ENCODE measurements at places on chromosomes 4 and X.

- no peak for DNase-seq
These were observed at the start of gene FGF13 for GRCh38 chrX:138711399-138712347. Gene FGF13, minus strand, starts transcription at chrX:138711717. Its CDS starts 714 bp downstream, at chrX:138711003.

GRCh38 chrX:1103360-1103759, 109.1 kb downstream of the CRLF2 start:
- no peak for DNase-seq

GRCh38 chr4:5045097-5045496, 6.2 kb upstream of the STK32B start:
- DNase-seq = no peak

- no peak for DNase-seq
These were observed 263.1 kb downstream of the ANK2 start for GRCh38 chr4:113312529-113312928.

GRCh38 chr4:8710416-8710815, 117.9 kb downstream of the CPZ start:
- no peak for DNase-seq

DNA sequence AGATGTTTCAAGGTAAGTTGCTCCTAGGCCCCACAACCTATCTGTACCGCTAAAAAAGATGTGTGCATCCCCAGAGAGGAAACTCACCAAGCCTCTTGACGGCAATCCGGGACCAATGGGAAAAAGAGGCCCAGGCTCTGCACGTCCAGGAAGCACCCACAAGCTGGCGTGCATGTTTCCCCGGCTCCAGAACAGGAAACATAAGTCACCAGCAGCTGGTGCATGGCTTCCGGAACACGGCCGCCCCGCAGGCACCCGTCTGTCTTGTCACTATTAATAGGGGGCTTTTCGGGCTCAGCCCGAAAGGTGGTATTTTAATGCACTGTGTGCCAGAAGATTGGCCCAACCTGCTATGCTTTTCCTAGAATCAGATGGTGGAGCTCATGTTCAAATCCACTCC, 22.2 kb downstream of the CRMP1 start:
- DNase-seq = no peak

- DNase-seq = no peak
These were observed 7.4 kb downstream of the TADA2B start for GRCh38 chr4:7050481-7051143.

GRCh38 chrX:21963731-21964405, 23.4 kb downstream of the SMS start:
- DNase-seq = no peak

- no peak for DNase-seq
These were observed 103.1 kb downstream of the NPNT start for GRCh38 chr4:105998171-105999063.

DNA sequence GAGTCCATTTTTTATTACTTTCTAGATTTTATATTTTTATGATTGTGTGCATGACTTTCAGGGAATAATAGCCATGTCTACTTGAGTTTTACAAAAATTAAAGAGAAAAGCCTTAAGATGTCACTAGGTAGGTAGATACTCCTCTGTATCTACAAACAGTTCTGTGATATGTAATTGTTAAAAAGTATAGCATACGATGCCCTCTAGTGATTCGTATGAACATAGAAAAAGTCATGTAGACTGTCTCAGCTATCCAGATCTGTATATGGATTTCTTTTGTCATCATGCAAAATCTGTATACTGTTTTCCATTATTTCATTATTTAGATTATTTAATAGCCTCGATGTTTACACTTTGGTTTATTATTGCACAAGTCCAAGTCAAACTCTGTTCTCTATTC, 856.6 kb downstream of the CENPC start:
- DNase-seq = no peak

DNA sequence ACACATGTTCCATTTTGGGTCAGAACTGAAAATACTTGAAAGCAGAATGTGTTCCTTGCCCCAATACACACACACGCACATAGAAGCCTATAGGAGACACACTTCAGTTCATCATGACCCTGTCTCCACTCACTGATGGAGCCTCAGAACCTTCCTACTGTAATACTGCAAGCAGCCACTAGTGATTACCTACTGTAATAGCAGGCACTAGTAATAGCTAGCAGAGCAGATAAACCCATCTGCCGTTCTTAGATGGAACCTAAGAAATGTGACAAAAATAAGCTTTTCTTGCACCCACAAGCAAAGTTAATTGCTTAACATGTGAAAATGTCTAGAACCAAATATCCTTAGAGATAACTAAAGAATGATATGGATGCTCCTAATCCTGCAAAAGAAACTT, 13.6 kb downstream of the AMTN start:
- DNase-seq = no peak

GRCh38 chrX:136797787-136798186, 17.1 kb upstream of the ARHGEF6 start:
- DNase-seq = no peak

GRCh38 chr4:155914782-155915181, 11.3 kb downstream of the TDO2 start:
- no peak for DNase-seq

All from hypothalamus (tissue), 51 donors.